Liver (tissue), 10 donors: ENCODE measurements at places on chromosomes 7 and 10. TPM values are rescaled to one million over a fixed set of nuclear protein-coding genes. Genes with fewer than 3 reads are reported as not detected.

DKK1 gene
- 1.1 TPM for total RNA-seq

DNA sequence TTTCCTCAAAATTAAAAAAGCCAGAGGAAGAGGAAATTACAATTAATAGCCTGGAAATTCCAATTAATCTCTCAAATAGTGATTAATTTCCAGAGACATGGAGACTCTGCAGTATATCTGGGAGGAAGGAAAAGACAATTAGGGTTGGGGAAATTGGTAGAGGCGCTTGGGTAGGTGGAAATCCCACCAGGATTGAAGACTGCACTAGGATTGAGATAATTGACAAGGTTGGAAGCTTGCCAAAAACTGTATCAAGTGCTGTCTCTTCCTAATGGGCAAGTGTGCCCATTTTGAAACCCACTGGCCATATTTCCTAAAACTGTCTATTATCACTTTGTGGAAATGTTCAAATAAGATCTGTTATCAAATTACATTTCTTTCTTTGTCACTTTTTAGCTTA lies 21.6 kb downstream of the CHN2 start:
- DNase-seq: no peak

TBC1D12 gene
- total RNA-seq: 7.5 TPM

DNA sequence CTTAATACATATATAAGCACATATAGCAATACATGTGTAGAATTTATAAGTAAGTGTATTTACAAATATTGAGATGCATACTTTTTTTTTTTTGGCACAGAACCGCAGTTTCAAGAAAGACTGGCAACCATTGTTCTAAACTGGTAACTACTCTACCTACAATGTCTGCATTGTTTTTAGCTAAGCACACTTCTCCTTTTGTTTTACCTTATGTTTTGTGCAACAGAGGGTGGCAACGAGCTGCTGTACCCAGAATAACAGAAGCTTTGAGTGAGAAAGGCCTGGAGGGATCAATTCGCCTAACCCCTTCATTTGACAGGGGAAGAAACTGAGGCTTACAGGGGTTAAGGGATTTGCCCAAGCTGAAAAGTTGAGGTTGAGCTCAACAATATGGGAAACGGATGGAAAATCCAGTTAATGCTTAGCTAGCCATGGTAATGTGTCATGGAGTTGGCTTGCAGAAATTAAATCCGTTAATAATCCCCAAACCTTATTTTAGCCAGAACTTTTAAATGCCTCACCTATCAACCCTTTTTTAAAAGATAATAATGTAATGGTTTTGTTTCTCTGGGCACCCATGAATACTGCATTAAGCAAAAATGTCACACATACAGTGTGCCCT lies 25.5 kb downstream of the FZD1 start:
- DNase-seq: no peak

DNA sequence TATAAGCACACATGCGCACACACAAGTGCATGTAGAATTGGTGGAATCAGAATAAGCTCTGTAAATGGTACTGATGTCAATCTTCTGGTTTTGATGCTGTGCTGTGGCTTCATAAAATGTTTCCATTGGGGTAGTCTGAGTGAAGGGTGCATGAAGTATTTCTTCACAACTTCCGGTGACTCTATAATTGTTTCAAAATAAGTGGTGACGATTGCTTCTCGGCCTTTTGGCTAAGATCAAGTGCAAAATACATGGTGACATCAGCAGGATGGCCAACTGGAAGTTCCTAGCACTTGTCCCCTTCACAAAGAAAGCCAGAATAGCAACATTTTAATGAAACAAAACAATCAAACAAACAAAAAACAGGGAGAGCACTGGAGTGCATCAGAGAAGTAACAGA lies 41.6 kb upstream of the CAMK2B start:
- no peak for DNase-seq

DNA sequence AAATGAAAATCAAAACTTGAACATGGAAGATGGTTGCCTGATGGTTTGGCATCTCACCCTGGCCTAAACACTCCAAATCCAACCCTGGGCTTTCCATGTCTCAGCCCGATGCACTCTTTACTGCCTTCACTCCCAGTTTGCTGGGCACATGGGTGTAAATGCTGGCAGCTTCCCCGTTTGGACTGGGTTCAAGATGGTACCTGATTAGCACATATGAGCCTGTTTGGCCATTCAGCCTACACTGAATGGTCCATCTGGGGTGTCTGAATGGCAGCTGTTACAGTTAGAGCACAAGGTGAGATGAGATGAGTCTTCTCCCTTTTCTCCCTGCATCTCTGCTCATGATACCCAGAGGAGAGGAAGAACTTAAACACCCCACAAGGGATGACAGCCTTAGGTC lies 37.1 kb downstream of the ATXN7L1 start:
- no peak for DNase-seq

ADRA2A gene
- total RNA-seq: 0.19 TPM

CFTR gene
- total RNA-seq: 0.75 TPM

GRCh38 chr10:119769886-119770285 lies 44.0 kb downstream of the INPP5F start:
- no peak for DNase-seq

- DNase-seq: no peak
Observed at GRCh38 chr10:15783941-15784636, 64.4 kb upstream of the ITGA8 start.

DNA sequence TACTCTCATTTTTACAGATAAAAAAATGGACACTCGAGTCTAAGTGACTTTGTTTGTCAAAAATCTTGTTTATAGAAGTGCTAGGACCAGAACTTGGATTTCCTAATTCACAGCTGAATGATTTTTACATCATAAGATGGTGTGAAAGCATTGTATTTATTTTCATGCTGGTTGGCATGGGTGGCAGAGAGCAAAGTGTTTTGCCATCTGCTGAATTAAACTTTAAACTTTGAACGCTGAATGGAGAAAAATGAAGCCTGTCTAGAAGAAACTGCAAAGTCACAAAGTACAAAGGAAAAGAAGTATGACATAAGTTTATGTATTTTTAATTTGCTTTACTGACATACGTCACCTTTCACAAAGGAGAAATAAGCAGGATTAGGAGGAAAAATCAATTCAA lies 142.0 kb downstream of the NRBF2 start:
- DNase-seq: no peak

DNA sequence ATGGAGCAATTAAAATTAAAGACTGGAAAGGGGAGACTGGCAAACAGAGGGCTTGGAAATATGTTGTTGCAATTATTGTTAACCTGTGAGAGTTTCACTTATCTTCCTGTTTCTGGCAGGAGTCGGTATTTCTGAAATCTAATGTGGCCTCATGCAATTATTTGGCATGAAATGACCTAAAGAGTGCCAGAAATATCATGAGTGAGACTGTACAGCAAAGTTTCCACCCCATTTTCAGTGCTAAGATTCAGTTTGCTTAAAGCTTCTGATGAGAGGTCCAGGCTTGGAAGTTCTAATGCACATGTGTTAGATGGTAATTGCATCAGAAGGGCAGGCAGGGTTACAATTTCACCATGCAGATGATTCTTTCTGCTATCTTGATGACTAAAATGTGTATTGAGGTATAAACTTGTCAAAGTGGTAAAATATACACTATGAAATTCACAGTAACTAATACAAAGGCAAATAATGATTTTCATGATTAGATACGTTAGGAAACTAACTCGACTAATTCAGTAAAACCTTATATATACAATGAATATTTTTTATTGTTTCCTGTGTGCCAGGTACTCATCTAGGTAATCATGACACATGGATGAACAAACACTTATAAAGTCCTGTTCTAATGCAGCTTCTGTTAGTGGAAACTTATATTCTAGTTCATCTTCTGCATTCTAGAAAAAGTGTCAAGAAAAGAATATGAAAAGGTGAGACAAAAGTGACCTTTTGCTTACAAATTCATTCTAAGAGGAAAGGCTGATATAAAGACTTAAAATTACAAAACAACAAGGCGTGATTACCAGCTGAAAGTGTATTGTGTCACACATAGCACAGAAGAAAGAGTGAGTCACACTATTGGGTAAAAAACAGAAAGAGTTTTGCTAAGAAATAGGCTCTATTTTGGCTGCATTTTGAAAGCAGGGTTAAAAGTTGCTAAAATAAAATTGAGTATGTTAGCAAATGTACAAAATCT lies 533.4 kb upstream of the SEMA3D start:
- no peak for DNase-seq

DNA sequence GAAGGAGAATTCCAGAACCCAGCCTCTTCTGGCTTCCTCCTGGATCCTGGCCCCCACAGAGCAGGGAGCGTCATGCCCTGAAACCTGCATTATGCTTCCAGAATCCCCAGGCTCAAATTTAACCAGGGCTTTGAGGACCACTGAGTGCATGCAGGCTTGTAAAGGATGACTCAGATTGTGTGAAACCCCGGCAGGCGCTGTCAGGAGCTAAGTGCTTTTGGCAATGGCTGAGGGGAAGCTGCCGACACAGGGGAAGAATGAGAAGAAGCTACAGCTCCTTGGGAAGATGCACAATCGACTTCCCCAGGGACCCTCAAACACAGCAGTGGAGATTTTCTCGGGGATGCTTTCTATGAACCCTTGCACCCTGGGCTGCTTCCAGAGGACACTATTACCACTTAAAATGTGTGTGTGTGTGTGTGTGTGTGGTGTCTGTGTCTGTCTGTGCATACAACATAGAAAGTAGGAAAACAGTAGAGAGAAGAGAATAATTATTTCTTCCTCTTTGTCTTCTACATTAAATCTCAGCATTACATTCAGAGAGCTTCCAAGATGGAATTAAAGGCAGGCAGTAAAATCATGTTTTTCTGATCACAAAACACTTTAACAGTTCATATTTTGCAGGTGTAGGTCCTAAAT lies 183.5 kb upstream of the INHBA start:
- DNase-seq: no peak

- DNase-seq: no peak
Observed at GRCh38 chr7:12683678-12684585, 3.5 kb upstream of the ARL4A start.

EBLN1 gene
- total RNA-seq: not detected

ZNF92 gene
- total RNA-seq: 6.5 TPM

NSUN5 gene
- 12.4 TPM for total RNA-seq

GRCh38 chr7:79287981-79288380 lies 165.5 kb downstream of the MAGI2 start:
- DNase-seq: no peak

TECPR1 gene
- 10.9 TPM for total RNA-seq

ATOH7 gene
- total RNA-seq: not detected

DNA sequence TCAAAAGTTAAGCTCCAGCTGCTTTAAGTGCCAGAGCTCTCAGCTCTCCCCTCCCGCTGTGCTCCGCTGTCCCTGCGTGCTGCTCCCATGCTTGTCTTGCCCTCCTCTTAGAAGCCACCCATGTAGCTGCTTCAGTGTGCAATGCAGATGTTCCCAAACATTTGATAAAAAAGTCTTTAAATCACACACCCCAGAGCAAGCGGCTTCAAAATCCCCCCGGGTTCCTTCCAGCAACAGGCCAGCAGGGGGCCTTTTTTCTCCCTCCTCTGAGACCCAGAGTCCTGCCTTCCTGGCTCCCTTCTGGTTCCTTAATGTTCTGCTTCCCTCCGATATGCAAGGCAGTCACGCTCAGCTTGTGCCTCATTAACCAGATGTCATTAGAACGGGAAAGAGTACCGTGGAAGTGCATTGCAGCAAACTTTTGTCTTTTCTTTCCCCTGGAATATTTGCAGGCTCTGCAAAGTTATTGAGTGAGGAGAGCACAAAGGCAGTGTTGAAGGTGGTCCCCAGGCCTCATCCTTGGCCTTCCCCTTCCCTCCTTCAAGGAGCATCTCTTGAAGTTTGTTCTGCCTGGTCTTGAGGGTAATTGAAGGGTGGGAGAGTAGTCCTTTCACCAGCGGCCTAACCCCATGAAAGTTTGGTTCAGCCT lies 25.5 kb downstream of the LDB3 start:
- no peak for DNase-seq

GRCh38 chr7:79622781-79623180 lies 169.3 kb upstream of the MAGI2 start:
- no peak for DNase-seq

DNA sequence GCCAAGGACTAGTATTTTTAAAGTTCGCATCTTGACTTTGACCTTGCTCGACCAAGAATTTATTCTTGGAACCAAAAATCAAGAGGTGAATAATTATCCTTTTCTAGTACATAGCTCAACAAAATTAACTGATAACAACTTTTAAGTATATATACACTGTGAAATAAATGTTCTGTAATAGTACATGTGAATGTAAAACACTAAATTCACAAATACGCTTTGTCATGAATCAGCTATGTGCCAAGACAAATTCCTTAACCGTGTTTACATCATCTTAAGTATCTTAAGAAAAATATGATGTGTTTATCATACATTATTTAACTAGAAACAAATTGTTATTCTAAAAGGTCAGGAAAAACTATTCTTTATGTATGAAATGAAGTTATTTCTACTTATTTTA lies 83.3 kb downstream of the CUL2 start:
- DNase-seq: no peak

DNA sequence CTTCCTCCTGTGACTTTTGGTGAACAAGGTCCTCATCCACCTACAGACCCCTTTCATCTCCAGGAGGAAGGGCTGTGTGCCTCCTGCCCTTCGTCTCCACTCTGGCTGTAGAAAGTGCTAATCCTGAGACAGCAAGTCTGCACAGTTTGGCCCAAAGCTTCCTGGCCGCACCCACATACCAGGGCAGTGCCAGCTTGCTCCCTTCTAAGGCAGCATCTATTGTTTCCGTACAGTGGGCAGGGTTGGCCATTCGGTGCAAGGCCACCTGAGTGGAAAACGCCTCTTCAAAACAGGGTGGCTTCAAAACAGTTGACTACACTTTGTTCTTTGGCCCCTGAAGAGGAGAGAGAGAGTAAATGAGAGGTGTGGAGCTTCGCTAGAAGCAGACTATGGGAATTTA lies 134.1 kb upstream of the KLF14 start:
- DNase-seq: no peak

GRCh38 chr7:132551439-132551838 lies 24.8 kb downstream of the PLXNA4 start:
- DNase-seq: no peak

NXPH1 gene
- not detected for total RNA-seq

- no peak for DNase-seq
Observed at GRCh38 chr10:98817396-98817795, 370.7 kb upstream of the HPS1 start.

DNA sequence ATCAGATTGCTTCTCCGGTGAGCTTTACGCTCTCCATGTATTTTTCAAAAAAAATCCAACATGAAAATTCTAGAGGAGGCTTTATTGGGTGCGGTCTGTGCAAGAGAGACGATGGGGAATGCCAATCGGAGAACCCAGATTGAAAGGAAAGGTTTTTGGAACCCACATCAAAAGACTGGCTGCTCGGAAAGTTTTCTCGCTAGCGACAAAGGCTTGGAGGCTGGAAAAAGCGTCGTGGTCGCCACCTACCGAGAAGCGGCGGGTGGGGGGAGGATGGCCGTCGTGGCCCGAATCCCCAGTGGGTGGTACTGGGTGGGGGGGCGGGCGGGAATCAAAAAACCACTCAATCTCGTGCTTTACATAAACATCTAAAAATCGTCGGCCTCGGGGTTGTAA lies 1.1 kb upstream of the GTF2I start:
- DNase-seq: peak; percentile 52

LEP gene
- not detected for total RNA-seq

GCK gene
- total RNA-seq: 0.67 TPM

KCNIP2 gene
- 0.98 TPM for total RNA-seq

PTEN gene
- total RNA-seq: 55.0 TPM
